ENCODE measurements at places on chromosomes 4 and X.

- no peak for DNase-seq
Measured at GRCh38 chr4:185735866-185736400, 76.1 kb downstream of the SORBS2 start.

DNA sequence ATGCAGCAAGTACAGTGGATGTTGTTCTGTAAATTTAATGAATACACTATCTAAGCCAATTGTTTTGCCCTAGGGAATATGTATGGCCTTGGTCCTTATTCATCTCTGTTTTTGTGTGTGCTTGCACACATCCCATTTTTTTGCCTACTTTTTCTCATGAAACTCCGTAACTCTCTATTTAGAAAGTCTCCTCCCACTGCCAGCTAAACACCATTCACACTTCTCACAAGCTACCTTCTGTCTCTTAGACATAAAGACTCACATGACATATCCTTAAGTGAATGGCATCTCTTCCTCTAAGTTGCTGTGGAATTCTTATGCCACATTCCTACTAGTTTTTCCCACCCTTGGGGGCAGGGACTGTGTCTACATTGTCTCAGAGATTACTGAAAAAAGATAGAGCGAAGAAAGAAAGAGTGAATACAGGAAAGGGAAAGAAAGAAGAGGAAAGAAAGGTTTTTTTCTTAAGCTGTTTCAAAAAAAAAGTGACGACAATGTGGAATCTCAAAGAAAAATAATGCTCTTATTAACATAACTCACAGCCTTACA is 117.5 kb downstream of the ATG4A start:
- no peak for DNase-seq

DNA sequence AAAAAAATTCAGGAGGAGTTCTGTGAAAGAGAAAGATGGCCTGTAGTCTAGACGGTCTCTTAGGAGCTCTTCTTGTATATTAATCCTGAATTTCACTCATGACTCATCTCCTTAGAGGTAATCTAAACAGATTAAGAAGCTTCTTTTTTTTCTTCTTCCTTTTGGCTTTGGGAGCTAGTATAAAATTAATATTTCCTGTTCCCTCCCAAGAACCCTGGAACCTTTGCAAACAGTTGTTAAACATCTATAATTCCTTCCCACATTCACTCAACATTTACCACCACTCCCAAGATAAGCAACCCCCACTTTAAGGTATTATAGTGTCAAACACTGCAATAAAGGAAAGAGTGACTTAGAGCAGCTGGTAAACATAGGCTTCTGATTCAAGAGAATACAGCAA is 146.4 kb upstream of the EDNRA start:
- no peak for DNase-seq

DNA sequence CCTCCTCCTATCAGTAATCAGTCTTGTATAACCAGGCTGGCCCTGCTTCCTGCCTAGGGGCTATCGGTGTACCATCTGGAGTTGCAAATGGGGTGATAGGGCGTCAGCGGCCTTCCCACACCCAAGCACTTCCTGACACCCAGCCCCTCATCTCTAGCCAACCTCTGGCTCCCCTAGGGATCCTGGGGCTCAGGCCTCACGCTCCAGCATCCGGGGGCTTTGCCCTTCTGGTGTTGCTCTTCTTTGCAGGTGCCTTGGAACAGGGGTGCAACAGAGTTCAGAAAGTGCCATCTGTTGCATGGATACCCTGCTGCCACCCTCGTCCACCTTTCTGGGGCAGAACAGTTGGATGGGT is 4.1 kb downstream of the IL9R start:
- no peak for DNase-seq

GRCh38 chrX:56572975-56573374 is 9.5 kb downstream of the UBQLN2 start:
- peak; percentile 17 for DNase-seq

GRCh38 chr4:44661940-44662622 is 10.7 kb upstream of the YIPF7 start:
- DNase-seq: no peak

DNA sequence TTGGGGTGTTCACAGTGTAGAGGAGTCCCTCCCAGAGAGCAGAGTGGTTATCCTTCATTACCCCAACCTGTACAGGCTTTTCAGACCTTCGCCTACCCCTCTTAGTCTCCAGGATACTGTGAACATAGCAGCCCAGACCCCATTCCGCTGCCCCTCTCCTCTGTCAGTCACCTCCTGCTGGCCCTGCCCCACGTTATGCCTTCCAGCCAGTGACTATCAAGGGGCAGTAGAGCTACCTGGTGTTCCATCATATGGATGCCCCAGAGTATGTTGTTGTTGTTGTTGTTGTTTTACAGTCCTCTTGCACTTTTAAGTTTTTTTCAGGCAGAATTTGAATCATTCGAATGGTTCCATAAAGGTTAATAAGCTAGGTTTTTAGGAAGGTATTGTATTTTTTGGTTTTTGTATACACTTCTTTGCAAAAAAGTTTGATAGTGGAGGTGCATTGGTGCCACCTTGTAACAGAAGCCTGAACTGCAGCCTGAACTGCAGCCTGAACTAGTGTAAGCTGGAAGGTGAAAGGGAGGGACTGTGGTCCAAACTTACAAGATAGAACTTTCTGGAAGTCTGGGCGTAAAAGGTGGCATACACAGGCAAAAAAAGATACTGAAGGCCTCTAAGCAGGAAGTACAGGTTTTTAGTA is 101.4 kb upstream of the RAB40AL start:
- no peak for DNase-seq

GRCh38 chr4:105145903-105146275 is 787 bp upstream of the TET2 start:
- DNase-seq: peak; percentile 40

- no peak for DNase-seq
Measured at GRCh38 chr4:85760511-85760910, 285.6 kb downstream of the ARHGAP24 start.

- DNase-seq: no peak
Measured at GRCh38 chr4:163071308-163071707, 95.4 kb downstream of the NAF1 start.

GRCh38 chrX:115912372-115912897 is 258.1 kb upstream of the AGTR2 start:
- no peak for DNase-seq

- no peak for DNase-seq
Measured at GRCh38 chrX:40117715-40118285, 20.0 kb upstream of the BCOR start.

DNA sequence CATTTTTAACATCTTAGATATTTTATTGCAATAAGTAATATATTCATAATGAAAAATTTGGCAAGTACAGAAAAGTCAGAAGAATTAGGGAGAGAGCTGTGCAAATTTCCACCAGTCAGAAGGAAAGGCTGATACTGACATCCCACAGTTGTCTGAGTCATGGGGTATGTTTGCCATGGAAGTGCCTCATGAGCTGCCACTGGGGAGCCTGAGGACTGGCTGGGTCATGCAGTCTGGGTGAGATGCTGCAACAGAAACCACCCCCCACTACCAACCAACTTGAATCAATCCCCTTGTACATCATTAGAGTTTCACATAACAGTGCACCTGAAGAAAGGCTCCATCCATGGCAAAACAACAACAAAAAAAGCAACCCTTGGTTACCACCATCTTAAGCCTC is 45.2 kb upstream of the ENPP6 start:
- no peak for DNase-seq

DNA sequence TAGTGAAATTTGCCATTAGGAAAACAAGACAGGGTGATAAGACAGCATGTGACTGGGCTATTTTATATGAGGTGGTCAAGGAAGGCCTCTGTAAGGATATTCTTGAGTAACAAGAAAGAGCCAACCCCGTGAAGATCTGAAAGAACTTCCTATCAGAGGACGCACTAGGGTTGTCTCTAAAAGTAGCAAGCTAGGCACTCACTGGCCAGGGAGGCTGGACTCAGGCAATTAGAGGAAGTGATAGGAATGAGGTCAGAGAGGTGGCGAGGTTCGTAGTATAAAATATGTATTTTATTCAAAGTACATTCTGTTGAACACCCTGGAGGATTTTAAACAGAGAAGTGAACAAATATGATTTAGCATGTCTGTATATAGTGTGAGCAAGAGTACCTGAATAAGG is 4.6 kb downstream of the BMPR1B start:
- no peak for DNase-seq

GRCh38 chr4:184536065-184536880 is 61.9 kb upstream of the IRF2 start:
- DNase-seq: no peak

GRCh38 chr4:7067126-7067451 is 775 bp downstream of the GRPEL1 start:
- DNase-seq: no peak

GRCh38 chr4:86380181-86380724 is 20.4 kb upstream of the MAPK10 start:
- DNase-seq: no peak

GRCh38 chr4:184421533-184422155 is 52.7 kb downstream of the IRF2 start:
- no peak for DNase-seq

DNA sequence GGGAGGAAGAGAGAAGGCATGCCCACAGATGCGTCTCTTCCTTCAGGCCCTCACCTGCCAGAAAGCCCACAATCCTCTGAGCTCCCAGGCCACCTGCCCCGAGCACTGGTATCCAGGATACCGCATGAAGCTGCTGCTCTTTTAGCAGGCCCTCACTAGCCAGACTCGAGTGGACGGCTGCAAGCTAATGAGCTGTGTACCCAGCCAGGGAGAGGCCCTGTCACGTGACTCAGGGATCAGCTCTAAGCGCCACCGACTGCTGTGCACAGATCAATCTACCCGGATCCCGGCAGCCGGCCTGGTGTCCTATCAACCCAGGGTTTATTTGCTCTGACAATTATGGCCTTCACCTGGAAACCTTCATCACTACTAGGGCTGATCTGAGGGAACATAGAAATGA is 39.0 kb downstream of the BCOR start:
- no peak for DNase-seq

DNA sequence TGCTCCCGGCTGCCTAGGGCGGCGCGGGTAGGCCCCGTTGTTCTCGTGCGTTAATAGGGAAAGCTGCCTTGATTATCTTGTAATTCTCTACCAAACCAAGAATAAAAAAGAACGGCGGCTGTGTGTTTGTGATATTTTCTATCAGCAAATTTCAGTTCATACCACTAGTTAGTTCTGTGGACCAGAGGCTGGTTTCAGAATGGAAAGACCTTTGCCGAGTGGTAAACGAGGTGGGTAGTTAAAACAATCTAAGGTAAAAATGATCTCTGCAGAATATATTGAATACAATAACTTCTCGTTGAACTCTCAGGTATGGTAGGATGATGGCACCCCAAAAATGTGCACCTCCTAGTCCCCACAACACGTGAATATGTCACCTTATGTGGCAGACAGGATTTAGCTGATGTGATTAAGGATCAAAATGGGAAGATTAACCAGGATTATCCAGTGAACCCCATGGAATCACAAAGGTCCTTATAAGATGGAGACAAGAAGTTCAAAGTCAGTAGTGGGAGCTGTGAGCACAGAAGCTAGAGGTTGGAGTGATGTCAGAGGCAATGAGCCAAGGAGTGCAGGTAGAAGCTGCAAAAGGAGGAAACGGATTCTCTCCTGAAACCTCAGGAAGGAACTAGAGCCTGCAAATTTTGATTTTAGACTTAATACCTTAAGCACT is 574 bp upstream of the CFAP97 start:
- DNase-seq: no peak

GRCh38 chrX:2325076-2325784 is 175.5 kb downstream of the DHRSX start:
- peak; percentile 81 for DNase-seq

- DNase-seq: no peak
Measured at GRCh38 chr4:55498051-55498450, 48.7 kb downstream of the CLOCK start.

DNA sequence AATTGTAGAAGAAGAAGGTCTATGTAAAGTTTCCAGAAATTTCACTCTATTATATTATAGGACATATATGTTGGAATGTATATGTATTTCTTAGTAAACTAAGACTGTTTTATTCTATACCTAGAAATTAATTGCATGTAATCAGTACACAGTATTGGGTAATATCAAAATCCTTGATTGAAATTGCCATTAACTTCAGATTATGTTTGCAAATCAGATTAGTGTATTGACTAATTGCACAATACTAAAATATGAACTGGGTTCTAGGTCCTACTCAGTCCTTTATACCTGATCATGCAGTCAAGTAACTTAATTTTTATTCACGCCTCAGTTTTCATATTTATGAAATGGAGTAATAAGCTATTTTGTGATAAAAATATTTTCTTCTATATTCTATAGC is 950.3 kb upstream of the ADGRL3 start:
- no peak for DNase-seq

DNA sequence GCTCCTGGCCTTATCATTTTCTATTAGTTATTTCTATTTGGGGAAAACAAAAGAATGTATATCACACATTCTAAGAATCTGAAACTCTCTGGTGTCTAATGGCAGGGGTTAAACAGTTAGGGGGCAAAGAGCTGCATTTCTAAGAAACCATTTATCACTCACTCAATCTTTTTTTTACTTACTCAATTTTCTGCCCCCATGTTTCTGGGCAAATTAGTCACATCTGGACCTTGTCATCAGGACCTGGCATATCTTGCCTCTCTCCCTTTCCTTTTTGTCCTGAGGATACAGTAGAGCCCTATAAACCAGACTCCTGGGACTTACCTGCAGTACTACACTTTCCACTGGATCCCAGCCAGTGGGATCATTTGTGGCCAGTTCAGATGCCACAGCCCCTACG is 89.1 kb downstream of the ANXA3 start:
- no peak for DNase-seq

GRCh38 chr4:77220828-77221613 is 64.0 kb downstream of the CCNG2 start:
- no peak for DNase-seq

DNA sequence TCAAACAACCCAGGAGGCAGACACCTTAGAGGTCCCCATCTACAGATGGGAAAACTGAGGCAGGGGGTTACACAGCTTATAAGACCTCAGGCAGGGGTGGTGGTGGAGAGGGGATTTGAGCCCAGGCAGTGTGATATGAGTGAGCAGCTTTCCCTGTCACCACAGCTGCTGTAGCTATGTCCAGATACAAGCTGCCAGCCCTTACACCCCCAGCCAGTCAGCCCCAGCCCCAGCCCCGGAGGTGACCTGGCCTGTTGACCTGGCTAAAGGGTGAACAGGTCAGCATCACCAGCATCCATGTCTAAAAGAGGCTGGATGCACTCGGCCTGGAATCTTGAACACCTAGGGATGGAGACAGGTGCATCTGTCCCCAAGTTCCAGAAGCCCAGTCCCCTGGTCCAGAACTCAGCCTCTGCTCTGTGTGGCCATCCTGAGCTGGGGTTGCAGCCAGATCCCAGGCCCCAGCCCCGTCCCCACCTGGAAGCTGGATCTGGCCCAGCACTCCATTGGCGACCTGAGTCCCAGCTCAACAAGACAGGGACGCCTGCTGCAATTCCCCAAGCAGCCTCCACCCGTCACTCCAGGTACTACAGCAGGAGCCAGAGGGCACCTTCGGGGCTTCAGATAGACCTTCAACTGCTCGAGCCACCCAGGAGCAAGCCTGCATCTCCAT is 89.5 kb downstream of the JAKMIP1 start:
- no peak for DNase-seq

- DNase-seq: peak; percentile 20
Measured at GRCh38 chrX:4547213-4547836, 833.9 kb upstream of the PRKX start.
